BJ (cell line): ENCODE measurements at places on chromosomes 7 and 10. TPM values are rescaled to one million over a fixed set of nuclear protein-coding genes. Genes with fewer than 3 reads are reported as not detected.

DNA sequence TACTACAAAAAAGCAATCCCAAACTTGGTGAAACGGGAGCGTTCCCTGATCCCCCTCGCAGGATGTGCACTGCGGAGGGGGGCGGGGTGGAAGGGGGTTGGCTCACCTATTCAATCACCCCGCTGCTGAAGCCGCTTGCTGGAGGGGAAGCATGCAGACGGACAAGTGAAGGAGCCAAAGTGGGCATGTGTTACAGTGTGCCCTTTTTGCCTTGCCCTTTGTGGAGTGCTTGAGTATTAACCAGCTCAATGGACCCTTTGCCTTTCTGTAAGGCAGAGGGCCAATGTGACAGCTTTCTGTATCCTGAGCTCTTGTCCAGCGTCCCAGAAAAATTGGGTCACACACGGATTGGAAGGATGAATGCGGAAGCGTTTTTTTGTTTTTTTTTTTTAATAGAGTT is 348.9 kb upstream of the NPSR1 start:
- DNase-seq = no peak

DNA sequence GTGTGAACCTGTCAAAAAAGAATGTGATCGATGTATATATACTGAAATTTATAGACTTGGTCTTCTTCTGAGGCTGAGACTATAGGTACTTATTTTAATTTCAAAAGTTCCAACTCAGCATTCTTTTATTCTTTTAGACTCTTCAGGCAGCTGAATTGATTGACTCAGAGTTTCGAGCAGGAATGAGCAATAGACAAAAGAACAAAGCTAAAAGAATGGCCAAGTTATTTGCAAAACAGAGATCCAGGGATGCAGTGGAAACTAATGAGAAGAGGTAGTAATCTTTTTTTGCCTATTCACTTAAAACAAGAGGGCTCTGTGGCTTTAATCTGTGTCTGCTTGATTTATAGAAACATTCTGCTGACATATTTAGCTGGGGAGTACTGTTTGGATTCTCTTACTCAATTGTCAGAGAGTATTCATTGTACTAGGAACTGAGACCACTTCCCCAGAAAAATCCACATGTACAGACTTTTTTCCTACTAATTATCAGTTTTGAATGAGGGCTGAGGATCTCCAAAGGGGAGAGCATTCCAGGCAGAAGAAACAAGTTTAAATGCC is 30.1 kb downstream of the BTAF1 start:
- DNase-seq = no peak

- DNase-seq = no peak
Measured at GRCh38 chr10:97842656-97843280, 6.9 kb upstream of the GOLGA7B start.

- peak; percentile 15 for DNase-seq
Measured at GRCh38 chr7:7103343-7104313, 78.7 kb upstream of the C1GALT1 start.

DNA sequence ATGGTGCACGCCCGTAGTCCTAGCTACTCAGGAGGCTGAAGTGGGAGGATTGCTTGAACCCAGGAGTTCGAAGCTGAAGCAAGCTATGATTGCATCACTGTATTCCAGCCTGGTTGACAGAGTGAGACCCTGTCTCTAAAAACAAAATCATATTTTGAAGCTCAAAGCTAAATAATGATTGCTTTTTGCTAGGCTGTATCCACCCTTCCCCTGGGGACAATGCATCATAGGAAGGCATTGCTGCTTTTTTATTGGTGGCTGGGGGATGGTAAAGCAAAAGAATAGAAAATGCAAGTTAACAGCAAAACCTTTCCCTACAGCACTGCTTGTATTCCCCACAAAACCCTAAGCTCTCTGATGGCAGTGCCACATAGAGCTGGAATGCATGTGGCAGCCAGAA is 107.5 kb upstream of the WAC start:
- no peak for DNase-seq

DNA sequence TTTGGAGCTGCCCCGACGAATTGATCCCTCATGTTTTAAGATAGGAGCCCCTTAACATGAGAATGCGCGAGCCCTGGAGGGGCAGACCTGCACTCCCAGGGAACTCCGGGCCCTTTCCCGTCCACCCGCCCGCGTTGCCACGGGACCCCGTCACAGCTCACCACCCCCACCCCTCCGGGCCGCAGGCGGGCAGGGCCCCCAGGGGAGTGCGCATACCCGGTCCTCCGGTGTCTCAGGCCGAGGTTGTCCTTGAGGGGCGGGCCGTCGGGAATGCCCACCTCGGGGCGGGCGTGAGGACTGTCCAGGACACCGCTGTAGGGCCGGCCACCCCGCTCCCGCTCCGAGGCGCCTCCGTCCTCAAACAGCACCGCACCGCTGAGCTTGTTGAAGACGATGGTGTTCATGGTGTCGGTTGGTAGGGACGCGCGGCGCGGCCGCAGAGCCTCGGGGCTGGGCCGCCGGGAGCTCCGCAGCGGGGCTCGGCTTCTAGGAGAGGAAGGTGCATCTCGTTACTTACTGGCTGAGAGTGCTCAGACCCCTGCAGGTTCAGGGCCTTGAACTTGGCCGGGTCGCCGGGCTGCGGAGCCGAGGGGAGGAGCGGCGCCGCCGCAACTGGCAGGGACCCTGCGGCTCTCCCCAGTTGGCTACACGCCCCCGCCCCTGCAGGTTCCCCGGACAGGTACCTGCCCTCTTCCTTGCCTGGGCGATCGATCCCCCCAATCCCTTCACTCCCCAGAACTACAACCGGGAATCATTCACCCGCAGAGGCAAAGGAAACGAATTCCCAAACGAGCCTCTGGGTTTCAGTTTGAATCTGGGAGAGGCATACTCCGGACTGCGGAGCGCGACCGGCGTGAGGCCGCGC is 2.4 kb downstream of the MKX start:
- no peak for DNase-seq

DNA sequence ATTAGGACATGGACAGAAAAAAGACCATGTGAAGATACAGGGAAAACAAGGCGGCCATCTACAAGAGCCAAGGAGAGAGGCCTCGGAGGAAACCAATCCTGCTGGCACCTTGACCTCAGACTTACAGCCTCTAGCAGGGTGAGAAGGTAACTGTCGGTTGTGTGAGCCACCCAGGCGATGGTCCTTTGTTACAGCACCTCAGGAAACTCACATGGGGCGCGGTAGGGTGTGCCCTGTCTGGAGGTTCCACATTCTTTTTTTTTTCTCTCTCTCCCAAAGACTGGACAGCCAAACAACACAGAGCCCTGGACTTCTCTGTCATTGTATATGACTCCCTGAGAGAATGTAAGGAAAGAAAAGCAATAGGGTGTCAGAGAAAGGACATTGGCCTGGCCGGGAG is 163.2 kb downstream of the KCNMA1 start:
- no peak for DNase-seq

DNA sequence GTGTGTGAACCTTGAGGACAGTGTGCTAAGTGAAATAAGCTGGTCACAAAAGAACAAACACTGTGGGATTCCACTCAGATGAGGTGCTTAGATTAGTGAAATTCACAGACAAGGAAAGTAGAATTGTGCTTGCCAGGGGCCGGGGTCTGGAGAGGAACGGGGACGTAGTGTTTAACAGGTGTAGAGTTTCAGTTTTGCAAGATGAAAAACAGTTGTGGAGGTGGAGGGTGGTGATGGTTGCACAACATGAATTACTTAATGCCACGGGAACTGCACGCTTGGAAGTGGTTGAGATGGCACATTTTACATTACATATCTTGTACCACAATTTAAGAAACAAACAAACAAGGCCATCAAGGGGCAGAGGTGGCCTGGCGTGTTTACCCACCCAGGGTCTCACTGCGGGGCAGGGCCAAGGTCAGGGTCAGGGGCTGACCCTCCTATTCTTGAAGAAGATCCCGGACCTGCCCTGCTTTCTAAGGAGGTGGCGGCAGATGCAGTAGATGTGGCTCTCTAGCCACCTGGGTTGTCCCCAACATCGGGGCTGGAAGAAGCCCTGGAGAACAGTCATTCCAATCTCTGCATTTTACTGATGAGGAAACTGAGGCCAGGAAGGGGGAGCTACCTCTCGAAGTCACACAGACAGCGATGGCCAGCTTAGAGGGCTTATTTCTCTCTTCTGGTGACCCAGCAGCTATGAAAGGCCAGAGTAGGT is 91.5 kb upstream of the LRRC4 start:
- no peak for DNase-seq

The CLRN3 gene
- not detected in 2 replicates for polyA plus RNA-seq

The H2BK1 gene
- not detected in 2 replicates for polyA plus RNA-seq

The NPC1L1 gene
- polyA plus RNA-seq = not detected in 2 replicates

The GOLGA7B gene
- 0.01 TPM in 1 of 2 replicates, not detected in the other for polyA plus RNA-seq

The RPEL1 gene
- polyA plus RNA-seq = 0.04 TPM in 1 of 2 replicates, not detected in the other
